ENCODE measurements at places on chromosomes 16 and 17.

- DNase-seq: no peak
Measured at GRCh38 chr16:87252269-87252970, 64.8 kb downstream of the C16orf95 start.

- DNase-seq: no peak
Measured at GRCh38 chr17:79970576-79971068, 65.0 kb downstream of the TBC1D16 start.

DNA sequence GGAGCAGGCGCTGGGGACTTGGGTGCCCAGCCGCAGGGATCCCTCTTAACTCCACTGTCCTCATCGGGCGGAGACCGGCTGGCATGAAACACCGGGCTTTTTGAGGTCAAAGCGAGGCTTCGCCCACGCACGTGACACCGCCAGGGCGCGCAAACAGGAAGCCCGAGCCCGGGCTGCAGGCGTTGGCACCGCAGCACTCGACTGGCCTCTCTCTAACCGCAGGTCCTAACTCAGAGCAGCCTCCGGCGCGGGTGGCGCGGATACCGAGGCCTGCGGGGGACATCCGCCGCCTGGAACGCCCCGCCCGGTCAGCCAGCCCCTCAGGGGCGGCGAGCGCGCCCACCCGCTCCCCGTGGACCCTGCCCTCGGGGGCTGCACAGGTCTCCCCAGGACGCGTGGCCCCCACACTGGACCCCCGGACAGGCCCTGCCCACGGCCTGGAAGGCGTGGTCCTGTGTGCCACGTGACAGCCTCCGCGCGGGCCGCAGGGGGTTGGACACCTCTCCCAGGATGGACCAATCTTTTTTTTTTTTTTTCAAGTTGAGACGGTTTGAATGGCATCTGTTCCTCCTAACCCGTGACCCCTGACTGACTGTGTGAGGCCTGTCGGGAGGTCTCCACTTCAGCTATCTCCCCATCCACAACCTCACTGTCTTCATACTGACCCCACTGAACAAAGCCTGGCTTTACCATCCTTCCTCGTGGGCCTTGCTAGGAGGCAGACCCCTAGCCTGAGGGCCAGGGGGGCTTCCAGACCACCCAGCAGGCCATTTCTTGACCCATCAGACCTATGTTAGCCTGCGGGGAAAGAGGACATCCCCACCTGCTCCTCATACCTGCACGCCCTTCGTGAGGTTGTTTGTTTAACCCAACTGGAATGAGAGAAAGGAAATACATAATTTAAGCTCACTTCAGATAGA lies 8.4 kb upstream of the SLC47A2 start:
- DNase-seq: no peak

GRCh38 chr16:58801838-58802237 lies 67.7 kb upstream of the GOT2 start:
- no peak for DNase-seq

DNA sequence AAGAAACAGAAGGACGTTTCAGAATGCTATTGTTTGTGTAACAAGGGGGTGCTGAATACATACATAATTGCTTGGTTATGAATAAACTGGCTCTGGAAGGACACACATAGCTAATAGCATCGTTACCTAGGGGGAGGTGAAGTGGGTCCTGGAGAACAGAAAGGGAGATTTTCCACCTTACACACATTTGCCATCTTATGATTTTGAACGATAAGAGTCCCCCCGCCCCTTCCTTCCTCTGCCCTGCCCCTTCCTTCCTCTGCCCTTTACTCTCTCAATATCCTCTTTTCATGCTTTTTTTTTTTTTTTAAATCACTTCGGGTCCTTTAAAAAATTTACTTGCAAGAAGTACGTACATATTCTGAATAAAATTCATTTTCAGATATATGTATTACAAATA lies 902 bp upstream of the DHRS7B start:
- peak; percentile 28 for DNase-seq

DNA sequence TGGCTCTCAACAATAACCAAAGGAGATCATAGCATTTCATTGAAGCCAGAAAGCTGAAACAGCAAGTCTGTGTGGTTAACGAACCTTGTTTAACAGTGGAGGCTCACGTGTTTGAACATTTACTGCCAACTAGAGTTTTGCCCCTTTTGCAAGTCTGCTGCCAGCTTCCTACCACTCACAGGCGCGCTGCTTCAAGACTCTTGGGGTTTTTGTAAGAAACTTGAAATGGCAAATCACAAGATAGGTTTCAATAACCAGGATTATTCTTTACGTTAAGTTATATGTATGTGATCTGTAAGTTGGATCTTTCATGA lies 1.2 kb downstream of the SNTB2 start:
- no peak for DNase-seq

GRCh38 chr16:47037396-47037745 lies 63.9 kb upstream of the DNAJA2 start:
- no peak for DNase-seq

- DNase-seq: no peak
Measured at GRCh38 chr17:279331-279730, 73.3 kb downstream of the RPH3AL start.

GRCh38 chr16:6317934-6318333 lies 1014.7 kb upstream of the RBFOX1 start:
- no peak for DNase-seq

- no peak for DNase-seq
Measured at GRCh38 chr16:72164691-72165090, 7.3 kb downstream of the PMFBP1 start.

DNA sequence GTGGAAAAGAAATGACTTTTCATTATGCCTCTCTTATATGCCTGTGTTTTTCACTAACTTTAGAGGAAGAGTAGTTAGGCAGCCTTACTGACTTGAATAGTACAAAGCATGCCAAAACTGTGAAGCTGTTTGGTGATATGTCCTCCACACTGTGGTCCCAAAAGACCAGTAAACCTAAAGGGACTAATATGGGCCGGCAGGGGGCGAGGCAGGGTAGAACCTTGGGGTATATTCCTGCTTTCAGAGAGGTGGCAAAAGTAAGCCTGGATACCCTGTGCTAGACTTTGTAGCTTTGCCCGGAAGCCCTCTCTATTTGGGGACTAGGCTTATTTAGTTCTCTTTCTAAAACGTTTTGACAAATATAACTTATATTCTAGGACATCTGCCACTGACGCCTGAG lies 36.5 kb upstream of the VWA3A start:
- no peak for DNase-seq

GRCh38 chr17:7633093-7633492 lies 3.2 kb downstream of the SHBG start:
- no peak for DNase-seq

- no peak for DNase-seq
Measured at GRCh38 chr17:6914711-6915110, 81.1 kb upstream of the ALOX12 start.

- DNase-seq: no peak
Measured at GRCh38 chr16:80323187-80323807, 217.5 kb upstream of the DYNLRB2 start.

- no peak for DNase-seq
Measured at GRCh38 chr17:64778240-64779097, 116.4 kb upstream of the SMURF2 start.

GRCh38 chr16:11609474-11610120 lies 22.9 kb upstream of the LITAF start:
- no peak for DNase-seq
